Calu3 (cell line): ENCODE measurements at places on chromosomes 4 and X.

GRCh38 chrX:46627711-46628419, 54.3 kb downstream of the CHST7 start:
- no peak for DNase-seq

DNA sequence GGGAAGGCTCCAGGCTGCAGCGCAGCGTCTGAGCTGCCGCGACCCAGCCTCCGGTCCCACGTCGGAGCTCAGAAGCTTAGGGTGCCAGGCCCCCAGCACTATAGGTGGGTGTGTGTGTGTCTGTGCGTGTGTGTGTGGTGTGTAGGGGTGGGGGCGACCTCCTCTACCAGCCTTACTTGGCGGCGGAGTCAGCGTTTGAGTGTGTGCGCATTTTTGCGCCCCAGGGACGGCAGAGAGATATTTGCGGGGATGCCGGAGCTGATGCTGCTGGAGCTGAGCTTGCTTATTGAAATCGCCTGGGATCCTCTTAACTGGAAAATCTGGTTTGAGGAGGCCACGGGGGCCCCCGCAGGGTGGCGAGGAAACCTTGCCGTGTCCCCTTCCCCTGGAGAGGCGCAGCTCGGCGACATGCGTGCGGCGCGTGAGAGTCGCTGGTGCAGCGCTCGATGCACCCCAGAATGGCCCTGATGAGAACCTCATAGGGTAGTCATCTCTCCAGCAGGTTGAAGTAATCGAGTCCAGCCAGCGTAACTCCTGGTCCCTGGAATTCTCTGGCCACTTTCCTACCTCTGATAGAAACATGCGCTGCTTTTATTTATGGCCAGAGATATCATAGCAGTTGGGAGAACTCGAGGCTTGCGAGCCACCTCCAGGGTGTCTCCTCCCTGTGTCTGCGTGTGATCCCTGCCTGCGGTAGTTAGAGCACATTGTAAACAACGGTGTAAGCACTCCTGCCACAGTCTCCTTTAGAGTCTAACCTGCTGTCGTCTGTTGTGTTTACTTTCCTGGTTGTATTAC, 2.7 kb downstream of the ADGRL3 start:
- peak; percentile 4 for DNase-seq

GRCh38 chr4:127403471-127404084, 229.2 kb upstream of the INTU start:
- DNase-seq: no peak

DNA sequence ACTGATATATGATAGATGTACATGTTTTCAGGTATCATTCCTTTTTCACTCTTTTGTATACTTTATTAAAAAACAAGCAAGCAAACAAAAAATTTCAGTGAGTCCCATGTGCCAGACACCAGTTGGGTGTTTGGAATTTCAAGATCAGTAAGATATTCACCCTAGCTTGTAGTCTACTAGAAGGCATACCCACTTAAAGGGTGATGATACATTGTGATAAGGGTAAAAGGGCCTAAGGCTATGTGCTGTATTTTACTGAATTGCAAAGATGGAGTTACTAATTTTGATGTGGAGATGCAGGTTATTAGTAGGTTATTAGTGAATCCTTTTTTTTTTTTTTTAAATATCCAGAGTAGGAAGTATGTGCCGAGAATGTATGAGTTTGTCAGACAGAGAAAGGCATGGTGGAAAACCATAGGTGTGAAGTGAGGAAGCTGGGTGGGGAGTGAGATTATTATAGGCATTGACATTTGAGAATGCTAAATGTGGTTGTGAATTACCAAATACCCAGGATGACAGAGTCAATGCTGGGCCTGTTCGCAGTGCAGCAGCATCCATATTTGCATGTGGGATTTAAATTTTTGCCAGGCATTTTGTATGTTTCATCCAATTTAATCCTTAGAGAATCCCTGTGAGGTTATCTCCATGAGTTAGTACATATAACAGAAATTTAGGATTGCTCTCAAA, 10.1 kb downstream of the STIM2 start:
- DNase-seq: no peak

- DNase-seq: peak; percentile 8
Observed at GRCh38 chr4:68451246-68452211, 4.3 kb downstream of the TMPRSS11E start.

GRCh38 chrX:119145241-119145653, 17.6 kb upstream of the KIAA1210 start:
- DNase-seq: peak; percentile 24

DNA sequence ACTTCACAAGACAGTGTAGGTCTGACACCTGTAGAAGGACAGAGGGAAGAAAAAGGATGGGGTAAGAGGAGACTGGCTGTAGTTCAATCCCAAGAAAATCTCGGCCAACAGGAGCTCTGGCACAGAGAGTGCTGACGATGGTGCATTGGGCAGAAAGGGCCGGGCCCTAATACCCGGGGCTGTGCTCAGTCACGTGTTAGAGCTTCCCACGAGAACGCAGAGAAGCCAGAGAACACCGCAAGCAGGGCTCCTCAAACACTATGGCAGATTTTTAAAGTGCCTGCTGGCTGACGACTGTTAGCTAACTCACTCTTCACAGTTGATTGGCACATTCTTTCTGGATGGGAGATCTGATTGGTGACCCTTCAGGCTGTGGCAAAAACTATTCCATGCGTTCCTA, 35.5 kb downstream of the EREG start:
- no peak for DNase-seq

- DNase-seq: no peak
Observed at GRCh38 chr4:56220261-56220660, 167.0 kb downstream of the AASDH start.
